MG63 (cell line): ENCODE measurements at places on chromosomes 2 and 18.
A peak's percentile ranks its signal among the peaks of the same experiment; 100 is the strongest.

DNA sequence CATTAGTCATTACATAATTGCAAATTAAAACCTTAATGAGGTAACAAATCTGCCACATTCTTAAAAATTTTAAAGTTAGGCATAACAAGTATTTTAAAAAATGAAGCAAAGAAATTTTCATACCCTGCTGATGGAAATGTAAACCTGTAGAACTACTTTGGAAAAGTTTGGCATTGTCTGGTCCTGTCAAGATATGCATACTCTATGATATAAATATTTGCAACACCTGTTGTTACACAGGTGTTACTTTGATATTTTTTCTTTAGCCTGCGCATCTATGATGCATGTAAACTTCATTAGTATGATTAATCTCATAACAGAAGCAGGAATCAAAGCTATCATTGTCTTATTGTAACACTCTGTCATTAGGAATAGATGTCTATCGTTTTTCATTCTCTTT lies 634.3 kb downstream of the TRIB2 start:
- no peak for DNase-seq

DNA sequence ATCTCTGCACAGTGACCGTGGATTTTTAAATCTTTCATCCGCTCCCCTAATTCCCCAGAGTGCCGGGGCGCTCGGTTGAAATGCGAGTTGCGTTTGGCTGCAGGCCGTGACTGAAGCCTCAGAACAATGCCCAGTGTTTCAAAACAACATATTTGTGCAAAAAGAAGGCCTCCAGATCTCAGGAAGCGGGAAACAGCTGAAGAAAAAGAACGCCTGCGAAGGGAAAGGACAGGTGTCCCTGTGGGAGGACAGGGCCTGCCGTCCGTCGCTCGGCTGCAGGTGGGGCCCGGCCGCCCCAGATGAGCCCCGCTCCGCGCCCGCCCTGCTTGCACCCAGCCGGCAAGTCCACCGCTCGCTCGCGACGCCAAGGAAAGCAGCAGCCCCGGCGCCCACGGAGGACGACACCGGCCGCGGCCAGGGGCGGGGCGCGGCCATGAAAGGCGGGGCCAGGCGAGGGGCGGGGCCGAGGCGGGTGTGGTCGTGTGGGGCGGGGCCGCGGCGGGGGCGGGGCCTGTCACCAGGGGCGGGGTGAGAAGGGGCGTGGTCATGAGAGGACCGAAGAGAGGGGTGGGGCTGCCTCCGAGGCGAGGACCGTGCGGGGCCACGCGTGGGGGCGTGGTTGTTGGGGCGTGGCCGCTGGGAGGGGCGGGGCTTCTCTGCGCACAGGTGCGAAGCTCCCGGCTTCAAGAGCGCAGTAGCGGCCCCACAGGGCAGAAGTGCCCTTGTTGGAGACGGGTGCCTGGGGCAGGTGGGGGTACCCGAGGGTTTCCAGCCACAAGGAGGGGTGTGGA lies 17.6 kb upstream of the BOK start:
- DNase-seq: no peak

DNA sequence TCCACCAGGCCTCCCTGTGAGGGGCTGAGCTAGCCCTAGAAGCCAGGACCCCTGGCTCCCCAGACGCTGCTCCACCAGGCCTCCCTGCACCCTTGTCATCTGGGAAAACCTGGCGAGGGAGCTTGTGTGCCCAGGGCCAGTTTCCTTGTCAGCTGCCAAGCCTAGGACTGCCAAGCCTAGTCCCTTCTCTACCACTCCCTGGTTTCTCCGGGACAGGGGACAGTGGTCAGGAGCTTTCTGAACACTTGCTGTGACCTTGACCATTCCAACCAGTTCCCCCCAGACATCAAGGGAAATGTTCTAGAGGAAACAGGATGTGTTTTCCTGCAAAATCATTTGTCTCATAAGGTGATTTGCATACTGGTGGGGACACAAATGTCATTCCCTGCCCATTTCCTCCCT lies 41.3 kb upstream of the MRPL33 start:
- no peak for DNase-seq

- no peak for DNase-seq
These were observed 176.1 kb upstream of the ZFP36L2 start for GRCh38 chr2:43402452-43402937.

GRCh38 chr18:1965016-1965415 lies 606.3 kb downstream of the METTL4 start:
- no peak for DNase-seq

DNA sequence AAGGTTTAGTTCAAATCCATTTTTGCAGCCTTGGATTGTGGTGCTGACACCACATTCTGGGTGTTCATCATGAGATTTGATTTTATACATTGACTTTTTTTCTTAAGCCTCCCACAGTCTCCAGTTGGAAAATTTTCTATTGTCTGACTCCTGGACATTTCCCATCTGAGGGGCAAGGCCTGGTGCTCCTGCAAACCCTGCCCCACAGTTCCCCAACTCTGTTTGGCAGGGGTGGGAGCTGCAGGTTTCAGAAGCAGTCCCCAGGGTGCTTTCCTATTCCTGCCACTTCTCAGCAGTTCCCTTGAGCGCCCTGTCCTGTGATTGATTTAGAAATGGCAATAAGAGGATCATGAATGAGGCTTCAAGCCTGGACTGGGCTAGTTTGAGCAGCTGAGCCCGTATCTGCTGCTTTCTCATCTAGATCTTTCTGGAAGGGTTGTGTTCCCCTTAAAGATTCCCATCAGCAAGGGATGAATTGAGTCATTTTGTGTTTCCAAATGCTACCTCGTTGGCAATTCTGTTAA lies 77.0 kb downstream of the CIB4 start:
- DNase-seq: no peak

GRCh38 chr2:49972699-49973098 lies 818.4 kb upstream of the FSHR start:
- no peak for DNase-seq

DNA sequence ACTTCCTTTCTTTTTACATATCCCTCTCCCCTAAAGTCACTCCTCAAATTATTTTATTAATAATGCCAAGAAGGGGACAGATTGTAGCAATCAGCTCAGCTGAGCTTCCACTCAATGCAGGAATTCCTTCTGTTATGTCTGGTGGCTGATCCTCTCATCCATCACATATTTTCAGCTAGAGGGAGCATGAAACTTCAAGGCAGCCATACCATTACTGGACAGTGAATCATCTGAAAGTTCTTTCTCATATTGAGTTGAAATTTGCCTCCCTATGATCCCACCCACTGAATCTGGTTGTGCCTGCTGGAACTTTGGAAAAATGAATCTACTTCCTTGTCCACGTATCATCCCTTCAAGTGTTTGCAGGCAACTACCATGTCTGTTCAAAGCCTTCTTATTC lies 11.2 kb downstream of the ZNF385B start:
- DNase-seq: no peak

DNA sequence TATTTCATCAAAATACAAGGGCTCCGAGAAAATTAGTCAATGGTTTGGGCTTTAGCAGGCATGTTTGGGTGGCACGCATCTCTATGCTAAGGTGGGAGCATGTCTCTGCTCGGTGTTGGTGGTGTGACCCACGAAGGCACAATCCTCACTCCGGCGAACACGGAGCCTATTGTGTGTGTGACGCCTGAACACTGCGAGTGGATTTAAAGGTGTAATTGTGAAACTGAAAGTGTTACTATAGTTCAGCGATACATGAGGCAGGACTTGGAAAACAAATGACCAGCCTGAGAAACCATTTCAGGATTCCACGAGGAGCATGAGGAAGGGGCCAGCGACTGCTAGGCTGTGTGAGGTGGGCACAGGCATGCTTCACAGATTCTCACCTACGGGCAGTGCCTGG lies 41.7 kb upstream of the LDLRAD4 start:
- no peak for DNase-seq

GRCh38 chr18:69531973-69532372 lies 131.3 kb downstream of the DOK6 start:
- no peak for DNase-seq

DNA sequence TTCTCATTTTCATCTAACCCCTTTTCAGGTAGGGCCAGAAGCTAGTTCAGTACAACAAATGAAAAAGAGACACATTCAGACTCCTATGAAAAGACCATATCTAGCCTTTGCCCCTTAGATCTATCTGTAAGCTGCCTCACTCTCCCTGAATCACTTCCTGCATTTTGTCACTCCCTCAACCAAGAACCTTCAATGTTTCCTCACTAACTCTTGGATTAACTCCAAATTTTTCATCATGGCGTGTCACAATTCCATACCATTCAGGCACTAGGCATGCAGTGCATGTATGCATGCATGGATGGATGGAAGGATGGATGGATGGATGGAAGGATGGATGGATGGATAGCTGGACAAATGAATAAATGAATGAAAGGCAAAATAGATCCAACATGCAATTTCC lies 356.9 kb downstream of the TNS1 start:
- DNase-seq: no peak

DNA sequence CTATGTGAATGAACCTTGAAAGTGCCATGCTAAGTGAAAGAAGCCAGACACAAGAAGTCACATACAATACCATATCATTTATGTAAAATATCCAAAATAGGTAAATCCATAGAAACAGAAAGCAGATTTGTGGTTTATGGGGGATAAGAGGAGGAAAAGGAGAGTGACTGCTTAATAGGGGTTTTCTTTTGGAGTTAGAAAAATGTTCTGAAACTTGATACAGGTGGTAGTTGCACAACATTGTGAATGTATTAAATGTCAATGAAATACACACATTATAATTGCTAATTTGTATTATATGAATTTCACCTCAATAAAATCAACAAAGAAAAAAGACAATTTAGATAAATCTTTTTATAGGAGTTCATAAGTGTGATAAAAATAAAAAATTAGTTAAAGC lies 37.1 kb downstream of the MEMO1 start:
- no peak for DNase-seq

DNA sequence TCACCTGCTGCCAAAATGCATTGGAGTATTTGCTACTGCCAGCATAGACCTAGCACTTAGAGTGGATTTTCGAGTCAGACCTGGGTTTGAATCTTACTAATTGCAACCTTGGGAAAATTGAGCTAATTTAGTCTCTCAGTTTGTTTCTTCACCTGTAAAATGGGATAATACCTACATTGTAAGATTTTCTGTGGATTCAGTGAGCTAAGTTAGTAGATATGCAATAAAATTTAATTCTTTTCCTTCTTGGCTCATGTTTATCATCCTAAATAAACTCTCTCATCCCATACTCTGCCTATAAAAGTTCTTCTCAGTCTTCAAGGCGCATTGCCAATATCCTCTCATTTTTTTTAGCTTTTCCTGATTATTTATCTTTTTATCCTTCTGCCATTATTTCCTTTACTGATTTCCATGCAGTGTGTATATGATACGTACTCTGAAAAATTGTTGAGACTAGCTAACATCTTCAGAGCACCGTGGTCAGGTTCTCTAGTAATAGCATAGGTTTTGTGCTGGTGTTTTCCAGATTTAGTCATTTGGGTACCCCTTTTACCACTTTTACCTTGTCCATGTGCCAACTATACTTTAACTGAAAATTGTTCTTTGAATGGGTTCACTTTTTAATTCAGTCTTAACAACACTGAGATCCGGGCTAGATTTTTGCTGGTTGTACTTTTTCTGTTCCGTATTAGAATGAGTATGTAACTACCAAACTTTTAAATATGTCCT lies 7.3 kb downstream of the CEP192 start:
- DNase-seq: no peak

DNA sequence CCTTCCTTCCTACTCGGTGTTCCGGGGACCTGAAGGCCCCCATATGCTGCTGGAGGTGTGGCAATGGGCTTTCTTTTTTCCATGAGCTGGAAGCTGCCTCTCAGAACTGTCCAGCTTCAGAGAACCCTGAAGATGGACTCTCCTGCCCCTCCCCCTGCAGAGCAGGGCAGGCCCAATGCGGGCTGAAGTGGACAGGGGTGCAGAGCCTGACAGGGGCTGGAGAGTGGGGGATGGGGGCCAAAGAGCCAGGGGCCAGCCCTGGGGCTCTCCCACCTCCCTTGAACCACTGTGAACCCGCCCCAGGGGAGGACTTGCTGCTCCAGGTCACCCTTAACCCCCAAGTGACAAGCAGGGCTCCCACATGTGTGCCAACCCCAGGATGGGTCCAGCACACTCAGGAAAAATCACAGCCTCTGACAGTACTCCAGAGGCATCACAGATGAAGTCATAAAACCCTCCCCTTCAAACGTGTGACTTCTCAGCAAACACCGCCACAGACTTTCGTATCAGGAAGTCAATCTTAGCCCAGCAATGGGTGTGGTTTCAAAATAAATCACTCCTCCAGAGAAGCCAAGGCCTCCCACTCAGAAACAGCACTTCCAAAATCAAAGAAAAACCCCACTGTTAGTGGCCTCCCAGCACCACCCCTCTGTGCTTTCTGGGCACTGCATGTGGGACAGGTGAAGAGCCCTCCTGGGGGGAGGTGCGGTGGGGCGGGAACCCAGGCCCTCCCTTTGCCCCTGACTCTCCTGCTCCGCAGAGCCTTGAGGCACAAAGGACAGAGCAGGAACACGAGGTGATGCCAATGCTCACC lies 135.8 kb downstream of the HDAC4 start:
- DNase-seq: peak; percentile 38

DNA sequence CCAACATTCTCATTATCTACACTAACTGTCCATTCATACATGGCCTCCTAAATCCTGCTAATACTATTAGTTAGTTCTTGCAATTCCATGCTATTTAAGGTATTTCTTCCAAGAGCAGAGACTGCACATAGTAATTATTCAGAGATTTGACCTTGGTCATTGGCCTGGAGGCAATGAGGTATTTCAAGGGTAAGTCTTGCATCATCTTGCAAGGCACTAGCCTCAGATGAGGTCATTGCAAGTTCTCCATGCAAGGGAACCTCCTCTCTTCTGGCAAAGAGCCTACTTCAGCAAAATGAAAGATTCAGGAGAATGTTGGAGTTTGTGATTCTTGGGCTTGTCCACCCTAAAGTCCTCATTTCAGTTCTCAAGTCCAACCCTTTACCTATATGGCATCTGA lies 48.5 kb upstream of the IKZF2 start:
- no peak for DNase-seq

GRCh38 chr2:11867926-11868325 lies 121.5 kb downstream of the LPIN1 start:
- peak; percentile 43 for DNase-seq

GRCh38 chr2:234267534-234267933 lies 217.0 kb downstream of the SPP2 start:
- DNase-seq: no peak

GRCh38 chr2:235966396-235966795 lies 201.8 kb downstream of the GBX2 start:
- DNase-seq: no peak

DNA sequence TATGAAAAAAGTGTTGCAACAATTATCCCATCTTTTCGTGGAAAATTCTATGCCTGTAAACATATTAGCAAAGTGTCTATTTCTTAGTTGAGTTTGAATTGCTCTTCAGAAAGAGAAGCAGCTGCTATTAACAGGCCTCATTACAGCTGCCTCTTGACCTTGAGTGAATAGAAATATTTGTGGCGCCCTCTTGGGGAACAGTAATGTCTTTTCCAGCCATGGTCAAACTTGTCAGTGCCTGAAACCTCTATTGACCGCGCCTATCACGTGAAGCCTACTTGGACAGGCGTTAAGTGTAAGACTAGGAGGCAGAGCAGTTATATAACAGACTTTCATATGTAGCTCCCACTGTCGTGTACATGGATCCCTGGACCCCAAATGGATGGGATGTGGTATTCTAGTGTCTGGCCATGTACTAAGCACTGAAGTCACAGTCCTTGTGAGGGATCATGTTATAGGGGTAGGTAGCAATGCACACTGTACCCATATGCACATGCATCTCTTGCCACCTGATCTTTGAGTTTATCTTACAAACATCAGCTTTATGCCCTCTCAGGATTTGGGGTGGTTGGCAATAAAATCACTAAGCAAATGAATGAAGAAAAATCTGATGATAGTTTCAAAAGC lies 245.0 kb downstream of the PTGR3 start:
- DNase-seq: no peak
